ENCODE measurements at places on chromosomes 2 and 18.

DNA sequence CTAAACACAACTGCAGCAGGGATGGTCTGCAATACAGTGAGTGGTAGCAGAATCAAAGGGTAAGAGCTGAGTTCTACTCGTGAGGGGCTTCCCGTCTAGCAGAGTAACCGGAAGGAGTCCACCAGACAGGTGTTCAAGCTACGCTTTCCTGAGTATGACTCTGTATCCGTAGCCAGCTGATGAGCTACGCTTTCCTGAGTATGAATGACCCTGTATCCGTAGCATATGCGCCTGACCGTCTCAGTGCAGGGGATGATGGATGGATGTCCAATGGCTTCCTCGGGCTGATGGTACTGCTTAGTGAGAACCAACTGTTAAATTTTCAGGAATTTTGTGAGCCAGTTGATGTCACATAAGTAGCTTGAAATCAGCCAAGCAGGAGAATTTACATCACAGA lies 244.1 kb upstream of the MYT1L start:
- DNase-seq: no peak

DNA sequence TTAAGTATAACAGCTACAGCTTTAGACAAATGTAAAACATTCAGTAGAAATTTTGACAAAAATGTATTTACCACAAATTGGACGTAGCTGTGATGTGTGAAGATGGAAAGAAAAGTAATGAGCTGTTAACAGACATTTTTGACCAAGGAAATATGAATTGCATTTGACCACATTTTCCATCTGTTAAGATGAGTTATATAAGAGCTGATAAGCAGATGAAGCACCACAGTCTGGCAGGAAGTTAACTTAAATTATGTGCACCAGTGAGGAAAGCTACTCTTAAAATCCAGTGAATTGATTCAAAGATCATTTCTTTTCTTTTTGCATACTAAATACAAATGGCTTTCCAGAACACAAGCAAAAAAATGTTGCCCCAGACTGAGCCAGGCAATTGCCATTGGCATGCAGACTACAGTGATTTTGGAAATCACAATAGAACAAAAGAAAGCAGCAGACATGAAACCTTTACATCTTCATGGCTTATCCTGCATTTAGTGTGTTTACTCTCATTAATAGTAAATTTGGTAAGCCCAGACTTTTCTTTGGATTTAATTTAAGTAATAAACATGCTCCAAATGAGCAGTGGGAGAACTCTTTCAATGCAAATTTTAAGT lies 493.7 kb downstream of the TMX3 start:
- DNase-seq: peak; percentile 5

- no peak for DNase-seq
Observed at GRCh38 chr2:112760149-112760548, 4.3 kb downstream of the CKAP2L start.

- DNase-seq: no peak
Observed at GRCh38 chr2:141863964-141864363, 266.9 kb downstream of the LRP1B start.
